ENCODE measurements at places on chromosomes 16 and 17.
A peak's percentile ranks its signal among the peaks of the same experiment; 100 is the strongest.

DNA sequence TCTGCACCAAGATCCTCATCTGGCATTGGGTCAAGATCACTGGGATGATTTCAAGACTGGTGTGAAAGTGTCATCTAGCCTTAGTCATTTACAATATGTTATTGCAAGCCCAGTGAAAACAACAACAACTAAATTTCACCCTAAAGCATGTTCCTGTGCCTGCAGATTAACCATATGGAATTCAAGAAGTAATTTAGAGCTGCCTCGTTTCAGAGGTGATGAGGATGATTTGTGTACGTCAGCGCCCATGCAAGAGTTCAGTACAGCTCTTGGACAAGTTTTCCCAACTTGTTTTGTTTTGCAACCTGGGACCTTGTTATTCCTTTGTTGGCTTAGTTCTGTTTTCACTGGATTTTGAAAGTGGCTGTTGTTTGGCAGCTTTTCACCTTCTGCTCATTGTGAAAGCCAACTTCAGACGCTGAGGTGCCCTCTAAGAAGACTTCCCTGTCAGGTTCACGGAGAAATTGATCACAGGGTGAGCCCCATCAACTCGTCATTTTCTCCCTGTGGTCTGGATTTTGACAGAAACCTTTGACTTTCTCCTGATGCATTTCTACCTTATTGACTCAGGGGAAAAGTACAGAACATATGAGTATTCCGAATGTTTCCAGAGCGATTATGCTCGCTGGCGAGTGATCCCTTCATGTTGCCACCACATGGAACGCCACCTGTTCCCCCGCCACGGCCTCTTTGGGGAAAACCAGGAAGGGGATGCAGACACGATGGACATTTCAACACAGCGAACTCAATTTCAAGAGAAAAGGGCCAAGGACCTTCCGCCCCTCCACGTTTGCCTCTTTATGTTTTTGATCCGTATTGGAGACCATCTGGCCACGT is 85.6 kb downstream of the FOXL1 start:
- DNase-seq = no peak

DNA sequence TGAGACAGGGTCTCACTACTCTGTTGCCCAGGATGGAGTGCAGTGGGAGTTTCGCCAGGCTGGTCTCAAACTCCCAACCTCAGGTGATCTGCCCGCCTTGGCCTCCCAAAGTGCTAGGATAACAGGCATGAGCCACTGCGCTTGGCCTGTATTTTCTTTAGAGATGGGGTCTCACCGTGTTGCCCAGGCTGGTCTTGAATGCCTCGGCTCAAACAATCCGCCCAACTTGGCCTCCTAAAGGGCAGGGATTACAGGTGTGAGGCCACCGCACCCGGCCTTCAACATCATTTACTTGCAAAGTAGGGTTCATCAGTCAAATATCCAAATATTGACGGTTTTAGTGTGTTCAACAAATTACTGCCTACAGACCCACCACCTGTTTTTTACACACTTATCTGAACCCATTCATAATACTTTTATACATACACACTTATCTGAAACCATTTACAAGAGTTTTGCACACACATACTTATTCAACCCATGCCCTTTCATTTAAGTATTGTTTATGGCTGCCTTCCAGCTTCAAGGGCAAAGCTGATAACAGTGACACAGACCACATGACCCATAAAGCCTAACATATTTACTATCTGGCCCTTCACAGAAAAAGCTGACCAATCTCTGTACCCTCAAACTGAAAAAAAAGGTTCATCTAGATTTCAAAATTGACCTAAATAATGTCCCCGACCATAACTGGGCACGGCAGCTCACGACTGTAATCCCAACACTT is 11.9 kb downstream of the TMEM170A start:
- no peak for DNase-seq

DNA sequence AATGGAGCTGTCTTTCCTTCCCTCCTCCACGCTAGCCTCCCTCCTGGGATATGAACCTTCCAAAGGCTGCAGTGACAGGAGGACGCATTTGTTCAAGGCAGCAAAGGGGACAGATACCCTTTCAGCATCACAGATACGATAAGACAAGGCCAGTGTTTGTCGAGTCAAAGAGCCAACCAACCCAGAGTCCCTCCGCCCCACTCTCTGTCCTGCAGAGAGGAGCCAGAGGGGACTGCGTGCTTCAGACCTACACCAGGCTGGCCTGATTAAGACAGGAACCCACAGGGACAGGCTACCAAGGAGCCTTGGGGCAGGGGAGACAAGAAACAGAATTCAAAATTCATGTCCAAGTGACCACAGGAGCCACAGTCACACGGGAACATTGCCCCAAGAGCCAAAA is 72.6 kb upstream of the CDH5 start:
- DNase-seq = no peak

GRCh38 chr17:2904135-2904534 is 107.9 kb downstream of the RAP1GAP2 start:
- no peak for DNase-seq

DNA sequence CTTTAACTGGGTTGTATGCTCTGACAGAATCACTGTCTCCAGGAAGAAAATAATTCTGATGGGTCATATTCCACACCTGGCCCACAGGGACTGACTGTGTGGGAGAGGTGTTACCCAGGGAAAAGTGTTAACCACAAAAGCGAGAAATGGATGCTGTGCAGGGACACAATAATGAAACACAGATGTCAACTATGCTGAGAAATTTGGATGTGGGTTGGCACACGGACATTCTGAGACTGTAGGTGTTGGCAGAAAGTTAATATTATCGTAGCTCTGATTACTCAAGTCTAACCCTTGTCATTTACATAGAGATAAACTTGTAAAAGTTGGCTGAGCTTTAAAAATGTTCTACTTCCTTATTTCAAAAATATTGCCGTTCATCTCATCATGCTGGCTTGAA is 19.6 kb downstream of the TMC5 start:
- DNase-seq = no peak

GRCh38 chr17:28888832-28889231 is 8.7 kb downstream of the FLOT2 start:
- no peak for DNase-seq

- no peak for DNase-seq
Observed at GRCh38 chr16:22425847-22426246, 51.4 kb upstream of the CDR2 start.

DNA sequence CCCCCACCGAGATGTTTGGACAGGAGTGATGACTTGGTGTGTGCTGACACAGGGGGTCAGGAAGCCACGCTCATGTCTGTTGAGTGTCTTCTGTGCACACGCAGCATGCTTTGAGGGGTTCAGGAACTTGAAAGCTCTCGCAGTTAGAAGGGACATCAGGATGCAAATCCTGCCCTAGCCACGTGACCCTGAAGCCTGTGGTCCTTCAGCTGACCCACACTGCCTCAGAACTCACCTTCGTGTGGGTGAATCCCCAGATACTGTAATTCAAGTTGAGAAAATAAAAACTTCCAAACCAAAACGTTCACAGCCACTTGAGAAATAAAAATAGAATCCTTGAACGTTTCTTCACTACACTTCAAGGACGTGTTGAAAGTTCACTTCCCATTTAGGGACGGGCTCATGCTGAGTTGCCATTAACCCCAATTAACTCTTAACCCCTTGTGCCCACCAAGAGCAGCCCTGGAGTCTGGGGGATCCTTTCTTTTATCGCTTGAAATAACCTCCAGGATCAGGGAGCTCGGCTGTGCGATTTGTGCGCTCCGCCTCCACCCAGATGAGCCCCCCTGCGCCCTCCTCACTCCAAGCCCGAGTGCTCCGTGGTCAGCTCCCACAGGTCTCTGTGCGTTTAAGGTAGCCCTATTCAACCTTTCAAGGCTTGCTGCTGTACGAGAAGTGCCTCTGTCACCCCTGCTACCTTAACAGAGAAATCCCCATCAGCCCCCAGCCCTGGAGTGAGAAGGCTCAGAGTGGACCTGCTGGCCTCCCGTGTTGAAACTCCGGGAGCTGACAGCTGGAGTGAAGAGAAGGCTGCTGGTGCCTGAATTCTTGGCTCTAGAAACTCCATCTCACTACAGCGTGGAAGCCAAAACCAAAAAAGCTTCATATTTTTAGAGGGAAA is 36.2 kb upstream of the NAT9 start:
- DNase-seq = no peak

GRCh38 chr16:11377154-11377553 is 31.9 kb downstream of the RMI2 start:
- no peak for DNase-seq

DNA sequence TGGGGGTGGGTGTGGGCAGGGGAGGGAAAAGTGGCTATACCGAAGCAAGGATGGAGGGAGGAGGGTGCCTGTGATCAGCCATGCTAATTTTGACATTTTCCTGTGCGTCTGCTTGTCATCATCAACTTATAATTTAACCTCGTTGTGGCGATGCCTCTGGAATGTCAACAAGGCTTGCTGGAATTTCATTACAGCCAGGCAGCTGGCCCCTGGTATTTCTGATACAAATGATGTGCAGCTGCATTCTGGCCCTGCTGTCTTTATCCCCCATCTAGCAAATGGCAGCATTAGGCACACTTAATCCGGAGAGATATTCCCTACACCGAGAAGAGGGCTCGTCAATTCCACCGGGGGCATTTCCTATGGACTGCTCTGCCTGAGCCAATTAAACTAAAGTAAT is 278.3 kb upstream of the CCL2 start:
- no peak for DNase-seq

DNA sequence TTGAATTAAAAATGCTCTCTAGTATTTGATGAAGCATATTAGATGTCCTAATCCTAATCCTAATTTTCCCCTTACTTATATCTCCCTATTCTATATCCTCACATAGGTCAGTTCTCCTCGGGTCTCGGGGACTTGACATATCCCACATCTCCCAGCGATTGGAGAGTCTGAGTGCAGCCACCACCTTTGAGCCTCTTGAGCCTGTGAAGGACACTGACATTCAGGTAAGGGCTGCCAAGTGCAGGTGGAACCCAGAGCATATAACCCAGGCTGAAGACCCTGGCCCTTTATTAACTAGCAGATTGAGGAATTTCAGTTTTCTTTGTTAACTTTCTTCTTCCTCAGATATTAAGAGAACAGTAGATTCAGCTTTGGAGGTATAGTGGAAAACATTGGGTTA is 28.5 kb downstream of the NUP93 start:
- no peak for DNase-seq

- DNase-seq = no peak
Observed at GRCh38 chr17:48831549-48831883, 681 bp downstream of the CALCOCO2 start.

DNA sequence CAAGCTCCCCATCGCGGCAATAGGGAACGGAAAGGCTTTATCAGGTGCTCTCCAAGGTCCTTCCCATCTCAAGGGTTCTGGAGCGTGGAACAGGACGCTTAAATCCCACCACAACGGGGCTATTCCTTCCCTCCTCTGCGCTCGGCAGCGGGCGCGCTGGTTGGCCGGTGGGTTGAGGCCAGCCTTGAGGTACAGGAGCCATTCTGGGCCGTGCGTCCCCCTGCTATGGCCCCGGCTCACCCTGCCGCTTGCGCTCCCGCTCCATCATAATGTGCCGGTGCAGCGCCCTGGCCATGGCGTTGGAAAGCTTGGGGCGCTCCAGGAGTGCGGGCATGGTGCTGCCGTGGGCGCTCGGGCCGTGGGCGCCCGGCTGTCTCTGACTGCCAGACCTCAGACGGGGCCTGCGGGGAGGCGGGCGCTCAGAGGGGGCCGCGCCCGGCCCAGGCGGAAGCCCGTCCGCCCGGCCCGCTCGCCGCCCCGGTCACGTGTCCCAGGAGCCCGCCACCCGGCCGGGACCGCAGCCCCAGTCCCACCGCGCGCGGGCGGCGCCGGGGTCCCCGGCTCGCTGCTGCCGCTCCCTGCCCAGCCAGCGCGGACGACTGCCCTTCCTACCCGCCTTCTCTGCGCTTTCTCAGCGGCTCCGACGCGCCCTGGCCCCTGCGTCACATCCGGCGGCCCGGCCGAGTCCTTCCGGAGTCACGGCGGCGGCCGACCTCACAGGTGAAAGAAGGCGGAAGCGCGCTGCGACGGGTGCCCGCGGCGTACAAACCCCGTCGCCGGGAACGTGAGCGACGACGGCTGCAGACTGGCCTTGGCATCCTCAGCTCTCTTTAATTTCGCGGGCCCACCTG is at the start of gene GPS2:
TSS of gene GPS2 (minus strand) at position 642 of the 851 bp plus-strand sequence. CDS start at position 334, 308 bp downstream.
- peak; percentile 91 for DNase-seq

GRCh38 chr17:76631821-76632565 is 11.6 kb downstream of the ST6GALNAC1 start:
- DNase-seq = no peak

DNA sequence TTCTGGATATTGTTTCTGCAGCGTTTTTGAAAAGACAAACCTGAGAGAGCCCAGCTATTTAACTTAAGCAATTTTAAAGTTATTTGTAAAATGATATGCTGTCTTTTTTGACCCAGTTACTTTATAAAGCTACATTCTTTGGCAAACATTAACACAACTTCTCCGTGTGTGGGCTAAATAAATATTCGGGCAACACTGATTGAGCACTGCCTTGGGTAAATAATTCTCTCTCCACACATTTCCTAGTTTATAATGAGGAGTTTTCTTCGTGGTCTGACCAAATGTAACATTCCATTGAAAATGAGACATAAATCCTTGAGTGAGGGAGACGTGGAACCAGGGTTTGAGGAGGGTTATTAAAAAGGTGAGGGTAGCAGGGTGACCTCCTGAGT is 142.8 kb downstream of the WWOX start:
- no peak for DNase-seq

- no peak for DNase-seq
Observed at GRCh38 chr16:24745791-24746190, 16.3 kb downstream of the TNRC6A start.

Measured in activated T-helper 2 cell treated with anti-CD3 and anti-CD28 coated beads, Interferon-gamma antibody, Interleukin-2, Interleukin-4, amounts not matched to agents 10 μg/mL and 5 μg/mL and 100 μg/mL, durations not matched to agents 14 hours and 24 hours and 36 hours (primary cell).